ENCODE measurements at places on chromosomes 6 and 20.

- DNase-seq = no peak
Measured at GRCh38 chr6:99485395-99485773, 29.8 kb downstream of the USP45 start.

GRCh38 chr6:147164761-147165160 lies 39.5 kb upstream of the STXBP5 start:
- no peak for DNase-seq

DNA sequence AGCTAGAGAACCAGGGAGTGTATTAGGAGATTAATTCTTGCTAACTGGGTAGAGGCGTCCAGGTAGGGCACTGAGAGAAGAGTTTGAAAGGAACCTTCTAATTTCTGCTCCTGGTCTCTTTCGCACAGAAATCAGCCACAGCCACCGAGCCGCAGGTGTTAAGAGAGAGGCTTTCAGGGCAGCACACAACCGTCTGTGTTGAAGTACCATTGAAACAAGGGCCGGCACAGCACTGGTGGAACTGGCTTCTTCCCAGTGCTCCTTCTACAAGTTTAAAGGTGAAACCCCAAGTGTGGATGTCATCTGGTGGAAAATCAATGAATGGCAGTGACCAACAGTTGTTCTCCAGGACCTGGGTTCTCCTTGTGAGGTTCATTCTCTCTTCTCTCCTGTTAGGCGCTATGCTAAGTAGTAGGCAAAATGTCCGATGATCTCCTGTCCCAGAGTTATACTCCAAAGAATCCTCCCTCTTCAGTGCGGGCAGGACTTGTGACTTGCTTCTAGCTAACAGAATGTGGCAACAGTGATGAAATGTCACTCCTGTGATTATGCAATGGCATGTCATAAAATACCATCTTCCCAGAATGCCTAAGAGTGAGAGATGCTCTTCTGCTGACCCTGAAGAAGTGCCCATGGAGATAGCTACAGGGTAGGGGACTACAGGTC lies 15.0 kb upstream of the RIN2 start:
- no peak for DNase-seq

DNA sequence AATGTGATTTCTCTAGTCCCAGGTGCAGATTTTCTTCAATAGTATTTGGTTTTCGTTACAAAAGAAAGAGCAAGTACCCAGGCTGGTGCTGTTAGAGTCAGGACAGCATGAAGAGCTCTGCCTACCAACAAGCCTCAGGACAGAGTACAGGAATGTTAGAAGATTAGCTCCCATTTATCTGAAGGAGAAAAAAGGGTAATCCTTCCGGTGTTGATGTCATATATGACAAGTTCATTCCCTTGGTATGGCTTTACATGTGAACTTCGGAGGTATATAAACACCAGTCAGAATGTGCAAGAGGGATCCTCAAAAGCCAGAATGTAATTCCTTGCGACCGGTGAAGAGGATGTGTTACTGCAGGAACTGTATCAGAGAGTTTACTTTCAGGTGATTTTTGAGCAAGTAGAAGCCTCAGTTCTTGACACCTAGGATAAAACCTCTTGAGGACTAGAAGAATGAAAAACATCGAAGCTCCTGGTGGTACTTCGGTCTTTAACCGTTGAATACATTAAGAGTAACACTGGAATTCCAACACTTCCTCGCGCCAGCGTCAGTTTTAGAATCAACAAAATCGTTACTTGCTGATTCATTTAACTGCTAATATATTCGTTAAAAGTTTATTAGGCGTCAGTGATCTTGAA lies 194.2 kb upstream of the ZNF184 start:
- no peak for DNase-seq

- DNase-seq = no peak
Measured at GRCh38 chr6:13184547-13184946, 143.8 kb downstream of the TBC1D7 start.

DNA sequence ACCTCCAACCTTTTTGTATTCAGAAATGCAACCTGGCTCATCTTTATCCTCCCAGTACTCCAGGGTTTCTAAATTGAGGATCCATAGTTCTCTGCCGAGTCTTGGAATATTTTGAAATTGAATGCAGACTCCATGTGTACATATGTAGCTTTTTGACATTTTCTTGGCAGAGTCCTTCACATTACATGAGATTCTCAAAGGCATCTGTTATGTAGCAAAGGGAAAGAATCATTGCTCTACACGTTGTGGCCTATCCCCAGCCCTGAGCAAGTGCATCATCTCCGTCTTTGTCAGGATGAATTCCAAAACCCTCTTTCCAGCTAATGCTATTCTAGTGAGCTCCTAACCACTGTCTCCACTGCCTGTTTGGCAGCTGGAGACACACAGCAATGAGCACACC lies 742.9 kb downstream of the DHX35 start:
- DNase-seq = no peak

DNA sequence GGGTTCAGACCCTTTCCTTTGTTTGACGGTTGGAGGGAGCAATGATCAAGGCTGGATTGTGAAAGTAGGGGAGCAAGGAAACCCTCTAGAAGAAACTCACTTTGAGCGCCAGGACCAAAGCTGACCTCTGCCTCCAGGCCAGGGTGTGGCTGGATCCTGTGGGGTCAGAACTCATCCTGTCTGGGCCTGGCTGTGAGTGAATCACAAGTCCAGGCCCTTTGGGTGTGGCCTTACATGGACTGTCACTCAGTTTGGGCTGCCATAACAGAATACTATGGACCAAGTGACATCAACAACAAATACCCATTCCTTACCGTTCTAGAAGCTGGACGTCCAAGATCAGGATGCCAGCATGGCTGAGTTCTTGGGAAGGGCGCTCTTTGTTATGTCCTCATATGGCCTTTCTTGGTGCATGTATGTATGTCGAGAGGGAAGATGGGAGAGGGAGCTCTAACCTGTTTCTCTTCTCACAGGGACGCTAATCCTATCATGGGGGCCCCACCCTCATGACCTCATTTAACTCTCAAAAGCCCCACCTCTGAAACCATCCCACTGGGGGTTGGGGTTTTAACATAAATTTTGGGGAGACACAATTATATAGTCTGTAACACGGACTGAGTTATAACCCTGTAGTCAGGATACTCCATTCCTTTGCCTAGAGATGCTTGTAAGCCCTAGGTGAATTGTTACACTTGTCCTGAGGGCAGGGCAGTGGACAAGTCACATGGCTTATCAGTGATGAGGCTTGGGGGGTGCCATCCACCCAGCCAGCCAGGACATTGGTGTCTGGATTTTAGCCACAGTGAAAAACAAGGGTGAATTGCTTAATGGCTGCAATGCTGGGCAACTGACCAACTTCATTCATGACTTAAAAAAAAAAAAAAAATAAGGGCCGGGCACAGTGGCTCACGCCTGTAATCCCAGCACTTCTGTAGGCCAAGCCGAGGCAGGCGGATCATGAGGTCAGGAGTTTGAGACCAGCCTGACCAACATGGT lies 80.0 kb downstream of the TRMT11 start:
- DNase-seq = no peak

- DNase-seq = no peak
Measured at GRCh38 chr6:83185096-83185495, 8.0 kb downstream of the PGM3 start.

- DNase-seq = peak; percentile 45
Measured at GRCh38 chr6:166032366-166033200, 135.1 kb downstream of the TBXT start.

- DNase-seq = no peak
Measured at GRCh38 chr20:10634683-10635411, 39.0 kb downstream of the JAG1 start.

GRCh38 chr20:18637224-18637623 lies 49.4 kb downstream of the DTD1 start:
- no peak for DNase-seq

- DNase-seq = no peak
Measured at GRCh38 chr6:119609865-119610264, 260.3 kb upstream of the MAN1A1 start.

DNA sequence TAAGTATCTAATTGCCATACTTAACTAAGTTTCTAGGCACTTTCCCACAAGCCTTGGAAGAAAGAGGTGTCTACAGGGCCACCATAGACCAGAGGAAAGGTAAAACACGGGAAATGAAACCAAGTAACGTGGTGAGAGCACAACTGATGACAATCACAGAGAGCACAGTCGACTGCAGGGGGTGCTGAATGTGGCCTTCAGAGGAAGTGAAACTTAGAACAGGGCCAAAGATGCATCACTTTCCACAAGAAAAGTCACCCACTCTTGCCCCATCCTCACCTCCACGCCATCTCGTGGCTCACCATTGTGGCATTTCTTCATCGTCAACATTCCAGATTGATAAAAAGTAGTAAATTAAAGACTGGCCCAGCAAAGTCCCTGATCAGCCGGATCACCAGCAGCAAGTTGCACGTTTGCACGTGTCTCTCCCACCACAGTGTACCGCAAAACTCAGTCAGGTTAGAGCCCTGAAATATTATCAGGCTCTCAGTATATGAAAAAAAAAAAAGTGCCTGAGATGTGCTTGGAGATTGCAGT lies 31.4 kb downstream of the HIVEP2 start:
- no peak for DNase-seq

GRCh38 chr6:43436577-43437282 lies 9.4 kb downstream of the ABCC10 start:
- peak; percentile 55 for DNase-seq

GRCh38 chr6:3205913-3206312 lies 21.5 kb downstream of the TUBB2B start:
- no peak for DNase-seq

GRCh38 chr6:154715446-154715845 lies 17.8 kb upstream of the SCAF8 start:
- DNase-seq = no peak

GRCh38 chr6:130620338-130620781 lies 206.8 kb upstream of the SMLR1 start:
- DNase-seq = no peak

DNA sequence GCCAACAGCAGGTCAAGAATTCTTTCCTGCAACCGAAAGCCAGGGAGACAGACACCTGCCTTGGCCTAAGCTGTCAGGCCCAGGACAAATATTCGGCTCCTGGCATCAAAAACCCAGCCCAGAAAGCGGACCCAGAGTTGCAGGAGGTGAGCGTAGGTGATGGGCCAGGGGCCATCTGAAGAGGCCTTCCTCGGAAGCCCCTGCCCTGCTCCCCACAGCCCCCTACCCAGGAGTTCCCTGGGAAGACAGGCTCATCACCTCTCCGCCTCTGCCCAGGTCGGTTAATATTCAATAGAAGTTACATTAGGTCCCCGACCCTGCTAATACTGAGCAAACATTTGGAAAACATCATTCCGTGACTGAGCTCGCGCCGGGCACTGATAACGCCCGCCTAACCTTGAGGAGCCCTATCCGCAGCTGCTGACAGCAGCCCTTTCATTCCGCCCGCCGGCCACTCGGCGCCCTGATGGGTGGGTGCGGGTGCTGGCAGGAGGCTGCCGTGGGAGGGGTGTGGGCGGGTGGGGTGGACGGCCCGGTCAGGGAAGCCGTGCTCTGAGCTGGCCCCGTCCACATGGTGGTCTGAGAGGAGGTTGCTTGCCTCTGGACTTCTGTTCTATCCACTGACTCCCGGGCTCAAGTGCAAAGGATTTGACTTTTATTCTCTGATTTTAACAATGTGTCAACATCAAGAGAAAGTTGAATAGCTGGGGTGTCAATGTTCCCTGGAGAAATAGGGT lies 55.7 kb downstream of the HNF4A start:
- no peak for DNase-seq

- no peak for DNase-seq
Measured at GRCh38 chr6:156780962-156781853, 4.0 kb downstream of the ARID1B start.

- no peak for DNase-seq
Measured at GRCh38 chr6:36139431-36139830, 9.1 kb downstream of the MAPK13 start.

- DNase-seq = no peak
Measured at GRCh38 chr6:145529582-145529981, 205.7 kb downstream of the EPM2A start.

DNA sequence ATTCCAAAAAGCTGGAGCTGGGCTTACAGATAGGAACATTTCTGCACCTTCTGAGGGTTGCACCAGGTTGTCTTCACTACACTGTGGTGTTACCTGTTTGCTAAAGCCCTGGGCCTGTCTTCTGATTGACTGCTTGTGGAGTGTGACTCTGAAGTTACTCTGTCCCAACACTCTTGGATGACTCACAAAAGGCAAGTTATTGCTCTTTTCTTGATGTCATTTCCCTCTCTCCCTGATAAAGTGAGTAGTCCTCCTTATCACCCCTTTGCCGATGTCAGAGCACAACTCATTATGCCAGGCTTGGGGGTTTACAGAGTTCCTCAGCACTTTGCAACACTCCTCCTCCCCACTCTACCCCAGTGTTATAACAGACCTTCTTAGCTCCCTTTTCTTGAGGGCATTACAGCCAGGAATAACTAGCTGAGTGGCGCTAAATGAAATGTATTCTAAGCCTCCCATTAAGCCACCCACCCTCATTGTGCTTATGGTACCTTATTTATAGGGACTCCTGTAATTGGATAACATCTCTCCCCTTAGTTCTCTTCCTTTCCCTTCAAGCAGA lies 36.1 kb upstream of the NKX2-4 start:
- DNase-seq = no peak

- DNase-seq = no peak
Measured at GRCh38 chr6:51182827-51183226, 364.2 kb downstream of the TFAP2B start.

- no peak for DNase-seq
Measured at GRCh38 chr6:107843400-107843799, 19.3 kb upstream of the SCML4 start.

GRCh38 chr6:101776919-101777350 lies 383.4 kb downstream of the GRIK2 start:
- no peak for DNase-seq

GRCh38 chr6:156876302-156876701 lies 99.1 kb downstream of the ARID1B start:
- DNase-seq = no peak

GRCh38 chr6:90650041-90650940 lies 63.4 kb upstream of the MAP3K7 start:
- no peak for DNase-seq

- DNase-seq = no peak
Measured at GRCh38 chr6:85544776-85545175, 48.9 kb downstream of the SNX14 start.

GRCh38 chr6:7546020-7546369 lies 4.5 kb downstream of the DSP start:
- DNase-seq = no peak

Data from smooth muscle cell of the brain vasculature (primary cell).